Skin of body (tissue), 3 donors: ENCODE measurements at places on chromosomes 5 and 9. TPM values are rescaled to one million over a fixed set of nuclear protein-coding genes. Genes with fewer than 3 reads are reported as not detected.
A peak's percentile ranks its signal among the peaks of the same experiment; 100 is the strongest.

- DNase-seq, result no peak
Measured at GRCh38 chr5:111855356-111855755, 98.4 kb upstream of the NREP start.

DNA sequence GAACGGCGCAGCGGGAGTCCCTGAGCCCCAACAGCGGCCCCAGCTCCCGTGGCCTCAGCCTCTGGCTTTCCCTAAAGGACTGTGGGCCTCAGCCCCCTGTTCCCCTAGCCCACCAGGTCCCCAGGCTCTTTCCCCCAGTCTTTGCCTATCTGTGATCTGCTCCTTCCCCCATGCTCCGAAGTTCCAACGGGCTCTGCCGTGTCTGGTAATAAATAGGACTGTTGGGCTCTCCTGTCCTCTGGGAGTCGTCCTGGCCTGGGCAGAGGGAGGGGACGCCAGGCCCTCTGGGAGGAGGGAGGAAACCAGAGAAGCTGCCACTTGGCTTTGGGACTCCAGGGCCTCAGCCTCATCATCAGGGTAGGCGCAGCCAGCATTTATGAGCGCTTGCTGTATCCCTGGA lies 28.1 kb downstream of the ADGRD2 start:
- DNase-seq, result no peak

GRCh38 chr5:172919525-172920446 lies 39.4 kb upstream of the RPL26L1 start:
- DNase-seq, result no peak

- no peak for DNase-seq
Measured at GRCh38 chr9:128824911-128825310, 4.7 kb downstream of the SPOUT1 start.

GRCh38 chr9:111961575-111961974 lies 65.0 kb downstream of the UGCG start:
- no peak for DNase-seq

DNA sequence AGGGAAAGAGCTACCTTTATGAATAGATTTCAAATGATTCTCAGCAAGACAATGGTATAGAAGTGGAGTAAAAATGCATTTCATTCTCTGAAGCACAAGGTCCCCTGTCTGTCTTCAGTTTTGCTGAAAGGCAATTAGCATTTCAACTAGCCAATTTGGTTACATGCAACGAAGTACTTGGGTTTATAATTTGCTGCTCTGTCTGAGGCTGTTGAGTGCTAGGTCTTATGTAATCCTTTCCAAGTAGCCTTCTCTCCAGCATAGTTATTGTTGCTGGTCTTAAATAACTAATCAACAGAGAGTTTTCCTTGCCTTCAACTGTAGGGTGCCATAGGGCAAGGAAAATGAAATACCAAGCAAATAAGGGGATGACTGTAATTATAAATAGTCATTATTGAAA lies 4.5 kb downstream of the ADGRV1 start:
- no peak for DNase-seq

- DNase-seq, result no peak
Measured at GRCh38 chr5:127878174-127878750, 175.1 kb downstream of the CCDC192 start.

DNA sequence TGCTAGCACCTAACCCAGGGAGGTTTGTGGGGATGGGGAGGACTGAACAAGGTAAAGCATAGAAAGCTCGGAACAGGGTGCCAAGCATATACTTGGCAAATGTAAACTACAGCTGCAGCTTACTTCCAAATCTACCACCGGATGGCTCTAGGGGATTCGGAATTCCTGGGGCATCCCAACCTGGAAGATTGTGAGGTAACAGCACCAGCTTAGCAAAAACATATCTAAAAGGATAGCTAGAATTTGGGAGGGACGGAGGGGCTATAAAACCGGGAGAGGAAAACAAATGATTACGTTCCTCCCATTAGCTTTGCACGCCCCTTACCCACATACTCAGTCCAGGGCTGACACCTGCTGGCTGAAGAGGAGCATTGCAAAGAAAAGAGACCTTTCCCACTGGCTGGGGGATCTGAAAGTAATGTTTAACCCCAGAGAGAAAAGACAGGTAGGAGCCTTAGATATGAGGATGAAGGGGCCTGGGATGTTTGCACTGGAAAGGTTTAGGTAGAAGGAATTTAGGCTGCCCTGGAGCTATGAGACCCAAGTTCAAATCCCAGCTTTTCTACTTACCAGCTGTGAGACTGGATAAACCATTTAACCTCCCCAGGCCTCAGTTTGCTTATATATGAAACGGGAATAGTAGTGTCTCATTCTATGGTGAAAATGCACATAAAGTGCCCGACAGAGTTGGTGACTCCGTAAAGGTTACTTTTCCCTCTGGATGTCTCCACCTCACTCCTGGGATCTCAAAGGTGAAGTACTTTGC lies 73.6 kb downstream of the FAM114A2 start:
- DNase-seq, result peak; percentile 33

DNA sequence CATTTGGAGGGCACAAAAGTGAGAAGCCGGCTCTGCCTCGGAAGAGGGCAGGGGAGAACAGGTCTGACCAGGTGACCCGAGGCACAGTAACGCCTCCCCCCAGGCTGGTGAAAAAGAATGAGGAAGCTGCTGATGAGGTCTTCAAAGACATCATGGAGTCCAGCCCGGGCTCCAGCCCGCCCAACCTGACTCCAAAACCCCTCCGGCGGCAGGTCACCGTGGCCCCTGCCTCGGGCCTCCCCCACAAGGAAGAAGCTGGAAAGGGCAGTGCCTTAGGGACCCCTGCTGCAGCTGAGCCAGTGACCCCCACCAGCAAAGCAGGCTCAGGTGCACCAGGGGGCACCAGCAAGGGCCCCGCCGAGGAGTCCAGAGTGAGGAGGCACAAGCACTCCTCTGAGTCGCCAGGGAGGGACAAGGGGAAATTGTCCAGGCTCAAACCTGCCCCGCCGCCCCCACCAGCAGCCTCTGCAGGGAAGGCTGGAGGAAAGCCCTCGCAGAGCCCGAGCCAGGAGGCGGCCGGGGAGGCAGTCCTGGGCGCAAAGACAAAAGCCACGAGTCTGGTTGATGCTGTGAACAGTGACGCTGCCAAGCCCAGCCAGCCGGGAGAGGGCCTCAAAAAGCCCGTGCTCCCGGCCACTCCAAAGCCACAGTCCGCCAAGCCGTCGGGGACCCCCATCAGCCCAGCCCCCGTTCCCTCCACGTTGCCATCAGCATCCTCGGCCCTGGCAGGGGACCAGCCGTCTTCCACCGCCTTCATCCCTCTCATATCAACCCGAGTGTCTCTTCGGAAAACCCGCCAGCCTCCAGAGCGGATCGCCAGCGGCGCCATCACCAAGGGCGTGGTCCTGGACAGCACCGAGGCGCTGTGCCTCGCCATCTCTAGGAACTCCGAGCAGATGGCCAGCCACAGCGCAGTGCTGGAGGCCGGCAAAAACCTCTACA lies 11.8 kb downstream of the QRFP start:
- DNase-seq, result no peak

PCDHB6 gene
- total RNA-seq, result 0.39 TPM

DNA sequence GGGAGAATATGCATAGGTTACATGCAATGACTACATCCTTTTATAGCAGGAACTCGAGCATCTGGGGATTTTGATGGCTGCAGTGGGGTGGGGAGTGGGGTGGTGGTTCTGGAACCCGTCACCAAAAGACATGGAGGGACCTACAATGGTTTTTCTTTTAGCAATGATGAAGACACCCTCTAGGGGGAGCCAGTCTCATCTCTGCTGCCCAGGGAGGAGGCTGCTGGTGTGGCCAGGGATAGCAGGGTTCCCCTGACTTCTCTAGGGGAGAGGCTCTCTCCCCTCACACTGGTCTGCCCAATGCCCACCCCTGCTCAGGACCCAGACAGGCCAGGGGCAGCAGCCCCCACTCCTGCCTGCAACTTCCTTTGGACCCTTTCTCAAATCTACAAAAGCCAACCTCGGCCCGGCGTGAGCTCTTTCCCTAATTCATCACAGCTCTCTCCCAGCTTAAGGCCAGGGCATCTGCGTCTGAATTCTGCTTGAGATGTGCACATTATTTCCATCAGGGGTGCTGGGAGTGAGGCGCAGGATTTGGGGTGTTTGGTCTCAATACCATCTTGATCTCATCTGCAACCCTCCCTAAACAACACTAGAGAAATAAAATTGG lies 73.6 kb upstream of the RETREG1 start:
- DNase-seq, result no peak

GRCh38 chr5:126482591-126482990 lies 59.4 kb downstream of the GRAMD2B start:
- DNase-seq, result no peak

PCDHGA10 gene
- total RNA-seq, result 4.9 TPM

- peak; percentile 46 for DNase-seq
Measured at GRCh38 chr9:13823026-13823425, 490.9 kb downstream of the NFIB start.
